CD4-positive, alpha-beta T cell treated with Interleukin-21 for 1 hour (primary cell): ENCODE measurements at places on chromosomes 2 and 18.

GRCh38 chr2:119085613-119086012 lies 72.9 kb downstream of the C1QL2 start:
- no peak for DNase-seq

DNA sequence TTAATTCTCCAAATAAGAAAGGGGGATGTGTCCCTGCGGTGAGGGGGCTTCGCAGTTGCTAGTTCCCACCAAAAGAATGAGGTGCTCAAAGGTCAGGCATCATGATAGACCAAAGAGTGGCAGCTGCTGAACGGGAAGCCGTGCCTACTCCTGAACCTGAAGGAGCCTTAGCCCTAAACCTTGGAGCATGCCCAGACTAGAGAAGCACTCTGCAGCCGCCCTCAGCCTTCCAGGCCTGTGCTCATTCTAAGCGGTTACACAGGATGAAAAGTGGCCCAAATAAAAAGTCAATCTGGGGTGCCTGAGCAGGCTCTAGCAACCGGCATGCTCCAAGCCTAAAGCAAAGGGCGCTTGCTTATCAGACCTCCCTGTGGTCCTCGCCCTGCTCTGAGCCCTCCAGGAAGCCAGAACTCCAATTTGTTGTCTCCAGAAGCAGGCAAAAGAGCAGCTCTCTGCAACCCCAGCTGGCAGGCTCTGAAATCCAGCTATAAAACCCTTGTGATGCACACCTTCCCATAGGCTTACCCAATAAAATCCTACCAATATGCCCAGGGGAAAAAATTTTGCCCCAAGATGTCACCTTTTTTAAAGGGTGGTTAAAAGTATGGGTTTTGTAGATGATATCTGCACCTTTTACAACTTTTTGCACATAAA lies 17.5 kb downstream of the UXS1 start:
- no peak for DNase-seq

- DNase-seq, result no peak
Measured at GRCh38 chr18:31557446-31557845, 34.2 kb upstream of the TTR start.

- DNase-seq, result no peak
Measured at GRCh38 chr2:64735504-64735903, 81.8 kb upstream of the SERTAD2 start.

DNA sequence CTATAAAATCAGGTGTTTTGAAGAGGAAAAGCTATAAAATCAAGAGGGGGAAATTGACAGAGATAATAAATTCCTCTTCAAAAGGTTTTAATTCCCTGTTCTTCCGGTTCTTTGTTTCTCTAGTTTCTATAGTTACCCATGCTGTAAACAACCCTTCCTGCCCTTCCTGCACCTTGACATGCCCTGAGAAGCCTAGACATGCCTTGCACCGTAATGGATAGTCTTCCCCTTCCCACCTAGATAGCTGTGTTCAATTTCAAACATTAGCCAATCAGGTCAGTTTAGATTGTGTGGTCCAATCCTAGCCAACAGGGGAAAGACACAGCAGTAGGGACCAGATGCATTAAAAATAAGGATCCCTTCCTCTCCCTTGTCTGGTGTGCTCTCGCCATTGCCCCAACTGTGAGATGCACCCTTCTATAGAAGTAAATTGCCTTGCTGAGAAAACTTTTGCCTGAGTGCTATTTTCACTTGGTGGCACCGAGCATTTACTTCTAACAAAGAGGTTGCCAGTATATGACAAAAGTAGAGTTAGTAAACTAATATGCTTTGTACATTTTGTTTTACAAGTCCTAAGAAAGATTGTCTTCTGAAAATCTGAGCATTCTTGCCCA lies 27.1 kb downstream of the SULT1C4 start:
- no peak for DNase-seq

GRCh38 chr18:45084206-45084605 lies 403.5 kb downstream of the SETBP1 start:
- DNase-seq, result no peak

GRCh38 chr2:106272216-106272807 lies 78.2 kb upstream of the UXS1 start:
- DNase-seq, result no peak
